RWPE1 (cell line): ENCODE measurements at places on chromosomes 11 and 22.

- no peak for DNase-seq
These were observed 41.7 kb downstream of the RIBC2 start for GRCh38 chr22:45455212-45455611.

DNA sequence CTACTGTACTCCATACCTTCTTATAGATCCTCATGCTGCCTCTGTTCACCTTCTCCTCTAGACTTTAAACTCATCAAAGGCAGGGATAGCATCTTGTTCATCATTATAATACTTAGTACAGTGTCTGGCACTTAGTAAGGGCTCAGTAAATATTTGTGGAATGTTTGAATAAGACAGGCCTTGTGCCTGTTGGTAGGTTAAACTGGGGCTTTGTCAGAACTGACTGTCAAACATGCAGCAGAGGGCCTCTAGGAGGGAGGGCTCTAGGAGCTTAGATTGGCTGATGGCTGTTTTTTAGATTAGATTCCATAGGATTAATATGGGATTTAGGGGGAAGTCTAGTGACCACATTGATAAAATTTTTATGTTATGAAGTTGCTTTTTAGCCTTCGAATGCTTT, 70.8 kb downstream of the RNF169 start:
- DNase-seq = no peak

DNA sequence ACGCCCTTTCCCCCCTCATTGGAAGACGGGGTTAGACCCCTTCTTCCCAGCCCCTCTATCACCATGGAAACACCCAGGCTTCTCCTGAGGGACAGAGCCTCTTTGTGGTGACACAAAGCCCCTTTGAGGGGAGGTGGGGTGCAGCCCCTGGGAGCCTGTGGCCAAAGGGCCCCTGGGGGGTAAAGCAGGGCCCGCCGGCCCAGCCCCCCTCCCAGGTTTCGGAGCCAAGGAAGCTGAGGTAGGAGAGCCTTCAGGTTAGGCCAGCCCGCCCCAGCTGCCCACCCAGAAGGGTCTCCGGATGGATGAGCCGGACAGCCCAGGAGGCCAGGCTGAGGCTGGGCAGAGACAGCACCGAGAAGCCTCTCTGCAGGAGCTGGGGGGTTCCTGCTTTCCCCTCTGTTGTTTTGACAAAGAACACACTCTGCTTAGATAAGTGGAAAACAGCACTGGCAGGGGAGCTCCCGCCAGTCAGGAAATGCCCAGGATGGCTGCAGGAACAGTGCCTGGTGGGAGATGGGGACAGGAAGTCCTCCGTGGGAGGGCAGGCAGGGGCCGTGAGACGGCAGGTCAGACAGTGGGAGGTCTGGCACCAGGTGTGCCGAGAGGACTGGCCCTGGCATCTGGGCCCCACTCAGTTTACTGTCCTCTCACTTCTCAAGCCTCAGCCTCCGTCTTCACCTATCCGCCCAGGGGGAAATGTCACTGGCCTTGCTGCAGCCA, 18.2 kb downstream of the ARVCF start:
- DNase-seq = no peak

DNA sequence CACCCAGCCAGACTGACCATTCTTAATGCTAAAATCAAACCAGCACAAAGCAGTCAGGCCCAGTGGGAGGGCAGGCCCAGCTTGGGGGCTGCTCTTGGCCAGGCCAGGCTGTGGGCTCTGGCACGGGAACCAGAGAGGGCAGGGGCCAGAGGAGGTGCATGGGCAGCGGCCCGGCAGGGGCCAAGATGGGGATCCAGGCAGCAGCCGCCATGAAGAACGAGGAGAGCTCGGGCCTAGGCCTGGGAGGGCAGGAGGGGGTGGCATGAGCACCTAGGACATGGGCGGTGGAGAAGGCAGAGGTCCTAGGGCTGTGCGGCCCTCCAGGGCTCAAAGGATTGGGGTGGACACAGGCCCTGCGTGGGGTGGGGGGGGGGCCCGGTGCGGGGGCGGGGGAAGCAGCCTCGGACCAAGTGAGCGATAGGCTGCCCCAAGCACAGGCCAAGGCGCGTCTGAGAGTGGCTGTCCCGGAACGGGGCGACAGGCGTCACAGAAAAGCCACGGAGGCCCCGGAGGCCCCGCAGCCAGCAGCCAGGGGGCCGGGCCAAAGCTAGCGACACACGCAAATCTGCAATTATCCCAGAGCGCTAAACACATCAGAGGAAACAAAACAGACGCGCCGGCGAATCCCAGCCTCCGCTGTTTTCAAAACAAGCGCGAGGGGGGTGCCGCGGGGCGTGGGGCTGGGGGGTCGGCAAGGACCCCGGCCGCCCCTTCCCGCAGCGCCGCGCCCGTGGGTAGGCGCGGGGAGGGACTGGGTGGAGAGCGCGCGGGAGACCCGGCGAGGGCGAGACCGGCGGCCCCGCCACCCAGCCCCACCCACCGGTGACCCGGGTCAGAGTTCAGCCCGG, 8.3 kb downstream of the PLXNB2 start:
- no peak for DNase-seq

DNA sequence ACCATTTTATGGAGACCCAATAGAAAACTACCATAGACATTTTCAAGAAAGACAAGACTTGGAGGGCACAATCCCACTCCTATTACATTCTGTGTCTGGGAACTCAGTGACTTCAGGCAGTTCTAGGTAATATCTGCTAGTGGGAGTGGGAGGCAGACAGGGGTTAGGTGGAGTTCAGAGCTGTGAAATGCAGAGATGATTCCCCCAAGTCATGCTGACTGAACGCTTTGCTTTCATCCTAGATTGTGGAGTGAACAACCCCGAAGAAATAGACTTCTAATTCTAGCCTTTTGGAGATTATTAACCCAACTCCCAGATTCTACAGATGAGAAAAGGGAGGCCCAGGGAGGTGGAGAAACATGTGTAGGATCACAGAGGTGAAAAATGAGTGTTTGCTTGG, 437.8 kb upstream of the CADM1 start:
- no peak for DNase-seq
